Muscle of arm (tissue), 14 donors: ENCODE measurements at places on chromosomes 2 and 18.

DNA sequence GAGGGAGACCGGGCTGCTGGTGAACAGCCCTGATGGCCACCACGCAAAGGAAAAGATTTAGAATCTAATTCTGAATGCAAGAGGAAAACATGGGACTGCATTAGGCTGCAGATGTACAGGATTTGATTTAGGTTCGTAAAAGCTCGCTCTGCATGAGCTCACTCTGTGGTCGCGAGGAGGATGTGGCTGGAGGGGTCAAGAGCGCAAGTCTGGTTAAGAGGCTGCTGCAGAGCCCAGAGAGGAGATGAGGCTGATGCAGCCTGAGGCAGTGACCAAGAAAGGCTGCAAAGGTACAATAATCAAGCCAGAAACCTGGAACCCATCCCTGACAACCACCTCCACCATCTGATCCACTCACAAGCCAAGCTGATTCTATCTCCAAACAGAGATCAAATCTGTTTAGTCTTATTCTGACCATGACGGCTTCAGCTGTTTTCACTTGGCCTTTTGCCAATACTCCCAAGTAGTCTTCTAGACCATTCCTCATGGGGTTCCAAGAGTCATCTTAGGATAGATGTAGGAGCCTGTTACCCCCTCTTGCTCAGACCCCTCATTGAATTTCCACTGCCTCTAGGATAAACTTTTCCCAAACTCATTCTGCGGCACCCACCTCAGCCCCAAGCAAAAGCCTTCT, 58.9 kb upstream of the ARL4C start:
- no peak for DNase-seq

- DNase-seq, result no peak
Observed at GRCh38 chr18:79625195-79625923, 54.2 kb upstream of the CTDP1 start.

DNA sequence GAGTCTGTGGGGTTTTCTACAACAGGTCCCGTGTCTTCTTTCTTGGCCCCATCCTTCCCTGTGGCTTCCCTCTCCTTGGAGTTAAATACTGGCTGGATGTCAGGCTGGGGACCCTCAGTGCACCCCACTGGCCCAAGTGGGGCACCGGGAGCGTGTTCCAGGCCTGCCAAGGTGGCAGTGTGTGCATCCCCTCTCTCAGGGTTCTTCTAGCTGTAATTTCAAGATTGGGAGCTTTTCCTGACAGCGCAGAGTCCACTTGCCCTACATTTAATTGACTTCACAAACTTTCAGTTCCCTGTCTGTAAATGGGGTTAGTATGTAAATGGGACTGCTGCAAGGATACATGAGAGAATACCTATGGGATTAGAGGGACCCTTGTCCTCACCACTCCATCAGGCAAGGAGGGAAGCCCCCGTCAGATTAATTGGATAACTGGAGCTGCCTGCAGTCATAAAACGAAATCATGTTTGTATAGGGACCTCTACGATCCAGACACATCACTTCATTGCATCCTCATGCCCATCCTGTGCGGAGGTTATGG, 66.6 kb downstream of the IL1R2 start:
- DNase-seq, result no peak

GRCh38 chr2:213740453-213740852, 456.2 kb downstream of the SPAG16 start:
- no peak for DNase-seq

GRCh38 chr2:120711694-120712093, 24.0 kb upstream of the GLI2 start:
- DNase-seq, result no peak

- DNase-seq, result no peak
Observed at GRCh38 chr2:184562532-184562931, 35.8 kb upstream of the ZNF804A start.

- no peak for DNase-seq
Observed at GRCh38 chr2:161972866-161973265, 101.1 kb downstream of the DPP4 start.

DNA sequence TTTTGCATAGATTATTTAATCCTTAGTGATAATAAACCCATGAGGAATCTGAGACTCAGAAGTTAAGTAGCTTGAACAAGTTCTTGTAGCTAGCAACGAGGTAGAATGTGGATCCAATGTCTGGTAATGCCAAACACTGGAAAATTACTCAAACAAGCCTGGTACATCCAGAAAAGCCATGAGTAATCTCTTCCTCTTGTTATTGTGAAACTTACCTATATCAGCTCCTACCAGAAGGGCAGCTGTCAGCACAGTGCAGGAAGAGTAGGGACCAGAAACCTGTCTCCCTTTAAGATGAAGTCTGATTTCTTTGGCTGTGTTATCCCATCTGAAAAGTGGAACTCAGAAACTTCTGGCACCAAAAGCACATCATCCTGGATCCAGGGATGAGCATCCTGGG, 7.7 kb upstream of the SERPINB8 start:
- no peak for DNase-seq
